Activated T-cell treated with anti-CD3 and anti-CD28 coated beads, Interleukin-2, amount 50 U/mL, for 48 hours (primary cell): ENCODE measurements at places on chromosomes 6 and 20.

GRCh38 chr6:31116661-31117385, 2.2 kb downstream of the PSORS1C1 start:
- no peak for DNase-seq

DNA sequence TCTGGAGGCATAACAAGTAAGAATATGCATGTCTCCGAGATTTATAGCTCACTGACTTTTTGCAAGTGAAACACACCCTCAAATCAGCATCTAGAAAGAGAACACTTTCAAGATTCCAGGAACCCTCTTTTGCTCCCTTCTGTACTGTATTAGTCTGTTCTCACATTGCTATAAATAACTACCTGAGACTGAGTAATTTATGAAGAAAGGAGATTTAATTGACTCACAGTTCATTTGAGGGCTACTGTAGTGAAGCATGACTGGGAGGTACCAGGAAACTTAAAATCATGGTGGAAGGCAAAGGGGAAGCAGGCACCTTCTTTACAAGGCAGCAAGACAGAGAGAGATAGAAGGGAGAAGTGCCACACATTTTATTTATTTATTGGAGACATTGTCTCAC, 269.9 kb downstream of the UTRN start:
- no peak for DNase-seq

- no peak for DNase-seq
Measured at GRCh38 chr20:20594171-20594530, 118.3 kb downstream of the RALGAPA2 start.

- DNase-seq: no peak
Measured at GRCh38 chr6:163311830-163312229, 102.7 kb upstream of the QKI start.

DNA sequence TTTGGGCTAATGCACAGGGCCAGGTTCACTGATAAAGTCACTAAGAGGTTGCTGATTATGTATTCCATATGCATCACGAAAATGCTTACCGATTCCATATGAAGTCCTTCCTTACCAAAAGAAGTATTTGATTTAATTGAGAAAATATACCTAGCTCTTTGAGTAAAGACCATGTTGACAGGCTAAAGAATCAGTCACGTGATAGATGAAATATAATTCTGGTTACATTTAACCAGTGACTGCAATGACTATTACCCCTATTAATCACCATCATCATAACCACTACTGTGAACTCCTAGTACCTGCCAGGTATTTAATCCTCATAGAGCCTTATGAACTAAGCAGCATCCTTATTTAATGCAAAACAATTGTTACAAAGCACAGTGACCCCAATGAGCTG, 110.1 kb downstream of the HIVEP2 start:
- no peak for DNase-seq
